ENCODE measurements at places on chromosomes 5 and 9.

DNA sequence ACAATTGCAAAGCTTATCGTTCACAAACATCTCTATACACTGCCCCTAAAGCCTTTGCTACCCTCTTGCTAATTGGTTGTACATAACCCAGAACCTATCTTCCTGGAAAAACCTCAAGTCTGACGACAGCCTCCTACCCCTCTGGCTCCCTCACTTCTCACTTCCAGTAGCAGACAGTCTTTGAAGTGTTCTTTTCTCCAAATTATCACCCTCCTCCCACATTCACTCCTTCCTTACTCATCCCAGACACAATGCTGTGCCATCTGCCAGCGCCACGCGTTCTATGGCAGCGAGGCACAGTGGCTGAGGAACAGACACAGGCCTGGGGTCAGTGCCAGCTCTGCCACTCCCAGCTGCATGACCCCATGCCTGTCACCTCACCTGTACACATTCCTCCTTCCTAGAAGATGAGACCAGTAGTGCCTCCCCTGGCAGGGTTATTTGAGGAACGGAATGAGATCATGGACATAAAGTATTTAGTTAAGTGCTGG lies 27.7 kb downstream of the CLTA start:
- DNase-seq: peak; percentile 33

DNA sequence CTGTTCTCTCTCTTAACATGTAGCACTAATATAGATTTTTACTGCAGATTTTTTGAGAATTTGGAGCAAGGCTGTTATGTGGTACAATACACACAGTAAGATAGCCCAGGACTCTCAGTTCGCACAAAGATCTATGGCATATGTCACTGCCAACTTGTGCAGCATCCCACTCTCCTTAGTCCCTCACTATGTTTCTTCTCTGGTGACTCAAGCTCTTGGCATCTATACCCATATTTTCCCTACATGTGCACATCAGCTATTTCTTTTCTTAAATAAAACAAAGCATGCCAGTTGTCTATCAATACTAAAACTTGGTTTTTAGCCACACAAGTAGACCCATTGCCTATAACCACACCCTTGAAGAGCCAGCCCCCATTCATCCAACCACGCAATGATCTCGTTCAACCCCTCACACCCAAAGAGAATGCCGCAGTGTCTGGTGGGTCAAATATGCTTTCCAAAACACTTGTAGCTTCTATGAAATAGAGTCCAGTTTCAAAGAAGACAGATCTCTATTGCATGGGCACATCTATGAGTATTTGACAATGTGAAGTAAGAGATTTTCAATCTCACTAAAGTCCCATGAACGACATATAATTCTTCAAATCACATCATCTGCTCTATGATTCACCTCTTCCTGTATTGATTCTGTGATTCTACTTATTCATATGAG lies 18.2 kb upstream of the IL7R start:
- DNase-seq: no peak

- no peak for DNase-seq
Measured at GRCh38 chr9:33128570-33128969, 38.6 kb downstream of the B4GALT1 start.

- no peak for DNase-seq
Measured at GRCh38 chr9:95724253-95724991, 151.1 kb upstream of the ERCC6L2 start.

GRCh38 chr5:127910307-127910956 lies 173.1 kb upstream of the SLC12A2 start:
- DNase-seq: no peak

DNA sequence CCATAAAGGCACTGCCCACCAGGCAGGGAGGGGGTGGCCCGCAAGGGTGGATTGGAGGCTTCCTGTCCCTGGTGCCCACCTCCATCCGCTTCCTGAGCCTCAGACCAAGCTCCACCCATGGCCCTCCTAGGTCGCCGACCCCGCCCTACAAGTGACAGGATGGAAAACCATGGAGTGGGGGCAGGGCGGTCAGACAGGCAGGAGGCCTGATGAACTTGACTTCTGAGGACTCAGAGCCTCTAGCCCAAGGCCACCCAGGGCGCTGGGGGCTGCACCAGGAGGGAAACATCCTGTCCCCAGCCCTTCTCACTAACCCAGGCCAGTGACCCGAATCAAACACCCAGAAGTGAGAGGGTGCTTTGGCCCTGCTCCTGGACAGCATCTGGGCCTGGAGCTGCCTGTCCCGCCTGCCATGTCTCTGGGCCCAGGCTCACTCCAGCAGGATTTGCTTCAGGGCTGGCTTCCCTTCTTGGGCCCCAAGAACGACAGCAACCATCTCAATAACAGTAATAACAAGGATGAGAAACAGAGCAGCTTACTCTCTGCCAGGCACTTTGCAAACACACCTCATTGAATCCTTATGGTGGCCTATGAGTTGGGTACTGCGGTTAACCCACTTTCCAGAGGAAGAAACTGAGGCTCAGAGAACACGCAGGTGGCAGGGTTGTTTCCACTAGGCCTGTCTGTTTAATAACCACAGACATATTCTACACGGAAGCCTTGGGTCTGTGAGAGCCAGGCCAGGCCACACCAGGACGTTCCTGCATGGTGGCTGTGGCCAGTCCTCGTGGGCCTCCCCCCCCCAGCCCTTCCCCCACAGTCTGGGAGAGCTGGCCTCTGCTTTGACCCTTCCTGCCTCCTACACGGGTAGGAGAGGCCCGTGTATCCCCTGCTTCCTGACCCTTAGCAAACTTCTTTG lies 4.4 kb upstream of the ST6GALNAC6 start:
- no peak for DNase-seq

GRCh38 chr9:124897570-124898460 lies 35.9 kb downstream of the ARPC5L start:
- no peak for DNase-seq

DNA sequence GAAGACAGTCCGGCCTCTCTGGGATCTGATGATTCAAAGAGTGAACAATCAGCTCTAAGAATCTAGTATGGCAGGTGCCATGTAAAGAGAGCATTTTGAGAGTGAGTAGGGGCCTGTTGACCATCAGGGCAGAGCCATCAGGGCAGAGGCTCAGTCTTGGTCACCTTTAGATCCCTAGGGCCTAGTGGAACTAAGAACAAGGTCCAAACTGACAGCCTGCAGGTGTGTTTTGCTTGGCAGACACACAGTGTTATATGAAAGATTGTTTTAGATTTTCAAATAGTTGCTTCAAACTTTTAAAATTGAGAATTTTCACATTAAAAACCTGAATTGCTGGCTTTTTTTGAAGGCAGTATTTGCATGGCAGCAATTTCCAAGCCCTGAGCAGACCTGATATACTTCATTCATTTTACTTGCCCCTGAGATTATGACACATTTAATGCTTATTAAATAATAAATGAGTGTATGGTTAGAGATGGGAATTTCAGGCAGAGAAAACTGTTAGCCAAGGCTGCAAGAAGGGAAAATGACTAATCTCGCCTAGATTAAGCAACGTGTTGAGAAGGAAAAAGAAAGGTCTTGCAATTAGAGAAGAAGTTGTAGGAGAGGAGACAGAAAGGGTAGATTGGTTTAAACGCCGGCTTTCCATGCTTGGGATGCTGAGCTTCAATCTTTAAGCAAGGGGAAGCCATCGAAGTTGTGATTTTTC lies 279.6 kb downstream of the ARRDC3 start:
- DNase-seq: no peak

GRCh38 chr5:60670749-60671148 lies 29.2 kb downstream of the DEPDC1B start:
- DNase-seq: no peak

- DNase-seq: no peak
Measured at GRCh38 chr5:101012880-101013279, 109.8 kb upstream of the ST8SIA4 start.

- no peak for DNase-seq
Measured at GRCh38 chr9:112348257-112349007, 15.0 kb upstream of the PTBP3 start.

GRCh38 chr5:20956134-20956533 lies 968.1 kb upstream of the CDH18 start:
- no peak for DNase-seq

DNA sequence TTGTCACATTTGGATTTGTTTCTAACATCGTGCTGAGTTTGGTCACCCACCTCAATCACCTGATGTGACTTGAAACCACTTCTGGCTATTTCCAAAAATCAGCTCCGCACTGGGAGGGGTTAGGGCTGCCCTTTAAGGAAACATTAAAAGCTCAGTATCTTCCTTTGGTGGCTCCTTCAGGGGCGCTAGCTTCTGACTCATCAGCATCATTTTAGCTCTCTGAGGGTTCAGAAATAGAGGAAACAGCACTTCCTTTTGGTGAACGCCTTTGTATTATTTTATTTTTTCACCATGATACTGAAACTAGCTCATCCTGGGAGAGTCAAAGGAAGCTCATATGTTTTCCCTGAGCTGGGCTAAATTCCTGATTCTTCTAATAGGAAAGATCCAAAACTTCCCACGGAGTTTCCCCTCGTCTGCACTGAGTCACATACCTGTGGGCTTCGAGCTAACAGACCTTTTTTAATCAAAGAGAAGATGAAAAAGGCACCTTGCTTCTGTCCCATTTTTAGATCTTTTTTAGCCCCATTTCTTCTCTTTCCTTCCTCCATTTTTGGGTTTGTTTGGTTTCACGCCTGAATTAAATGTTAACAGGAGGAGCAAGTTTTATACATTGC lies 48.2 kb downstream of the ROPN1L start:
- DNase-seq: no peak

DNA sequence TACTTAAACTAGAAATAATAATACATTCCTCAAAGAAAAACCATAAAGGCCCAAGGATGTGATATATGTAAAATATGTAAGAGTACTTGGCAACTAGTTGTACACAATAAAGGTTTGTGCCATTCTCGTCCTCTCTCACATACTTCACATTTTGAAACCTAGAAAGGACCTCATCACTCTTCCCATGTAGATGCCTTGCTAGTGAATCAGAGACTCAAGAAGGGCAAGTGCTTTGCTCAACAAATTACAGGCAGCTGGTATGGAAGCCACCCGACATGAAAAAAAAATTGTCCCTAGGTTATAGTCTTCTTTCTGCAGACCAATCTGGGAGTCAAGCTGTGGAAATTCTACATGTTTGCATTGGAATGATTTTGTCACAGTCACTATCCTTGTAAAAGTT lies 31.7 kb downstream of the ADRB2 start:
- DNase-seq: no peak

DNA sequence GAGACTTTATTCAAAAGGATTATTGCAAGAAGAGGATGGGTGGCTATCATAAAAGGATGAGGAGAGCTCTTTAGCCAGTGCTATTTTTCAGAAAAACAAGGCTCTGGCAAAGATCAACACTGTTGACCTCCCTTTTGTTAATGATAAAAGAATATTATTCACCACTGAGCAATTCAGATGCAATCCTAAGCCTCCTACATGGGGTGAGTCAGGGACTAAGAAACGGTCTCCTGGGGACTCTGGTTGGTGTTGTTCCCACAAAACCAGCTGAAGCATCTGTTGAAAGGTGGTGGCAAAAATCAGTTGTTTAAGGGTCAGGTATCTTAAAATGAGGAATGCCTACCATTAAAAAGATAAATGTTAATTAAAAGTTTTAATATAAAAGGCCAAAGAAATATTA lies 7.7 kb upstream of the GCNT1 start:
- no peak for DNase-seq

GRCh38 chr9:68560071-68560844 lies 19.6 kb upstream of the TMEM252 start:
- no peak for DNase-seq

DNA sequence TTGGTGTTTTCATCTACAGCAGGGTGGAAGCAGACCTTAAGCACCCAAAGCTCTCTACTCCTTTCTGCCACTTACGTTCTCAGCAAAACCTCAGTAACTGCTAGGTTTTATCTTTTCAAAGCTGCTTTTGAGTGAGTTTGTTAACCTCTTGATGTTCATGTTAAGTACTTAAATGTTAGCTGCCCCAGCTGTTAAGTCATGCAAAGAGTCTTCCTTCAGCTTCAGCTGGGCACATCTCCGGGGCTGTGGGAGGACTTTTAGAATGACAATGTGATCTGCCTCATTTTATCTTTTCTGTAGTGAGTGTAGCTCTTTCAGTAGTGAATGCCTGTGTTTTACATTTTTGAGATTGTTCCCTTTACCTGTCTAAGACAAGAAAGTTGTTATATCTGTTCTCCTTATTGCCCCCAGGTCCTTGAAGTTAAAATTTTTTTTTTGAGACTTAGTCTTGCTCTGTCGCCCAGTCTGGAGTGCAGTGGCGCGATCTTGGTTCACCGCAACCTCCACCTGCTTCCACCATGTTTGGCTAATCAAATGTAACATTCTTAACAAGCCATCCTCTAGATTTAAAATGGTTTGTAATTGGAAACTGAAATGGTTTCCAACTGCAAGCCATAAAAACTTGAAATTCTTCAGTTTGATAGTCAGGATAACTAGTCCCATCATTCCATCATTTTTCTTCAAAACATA lies 19.6 kb downstream of the KDM4C start:
- DNase-seq: no peak

GRCh38 chr5:146399481-146399880 lies 47.7 kb upstream of the TCERG1 start:
- DNase-seq: no peak

- no peak for DNase-seq
Measured at GRCh38 chr5:151171529-151171928, 13.9 kb upstream of the ANXA6 start.

GRCh38 chr9:74277532-74277931 lies 219.6 kb upstream of the RORB start:
- no peak for DNase-seq
